ENCODE measurements at places on chromosomes 13 and 19. TPM values are rescaled to one million over a fixed set of nuclear protein-coding genes. Genes with fewer than 3 reads are reported as not detected.

The TMEM272 gene
- total RNA-seq = not detected

The KIR2DL4 gene
- not detected for total RNA-seq

The ANGPTL8 gene
- not detected for total RNA-seq

The PNMA8A gene
- not detected for total RNA-seq

The KISS1R gene
- 1.9 TPM for total RNA-seq

The HIF3A gene
- total RNA-seq = not detected

The MISP3 gene
- 2.1 TPM for total RNA-seq

The ZNF524 gene
- total RNA-seq = 21.0 TPM

The YJEFN3 gene
- total RNA-seq = 9.5 TPM

The C1QTNF9B gene
- 0.18 TPM for total RNA-seq
